ENCODE measurements at places on chromosomes 3 and 15. TPM values are rescaled to one million over a fixed set of nuclear protein-coding genes. Genes with fewer than 3 reads are reported as not detected.

The CGNL1 gene
- 17.7 TPM for total RNA-seq

The GOLGA6D gene
- total RNA-seq: 0.08 TPM

The MED12L gene
- total RNA-seq: 8.8 TPM

The QRICH1 gene
- total RNA-seq: 101 TPM

- H3K4me1 ChIP-seq: peaks cover 9% of the 10 kb centered on the region
- no peak overlapping the region for H3K4me3 ChIP-seq
- H3K36me3 ChIP-seq: no peaks in the 10 kb centered on the region
- no peaks in the 10 kb centered on the region for H3K27me3 ChIP-seq
These were observed 190.7 kb downstream of the MAGI1 start for GRCh38 chr3:65848024-65848423.

GRCh38 chr3:57752307-57752706 lies 3.8 kb upstream of the SLMAP start:
- H3K4me1 ChIP-seq: no peaks in the 10 kb centered on the region
- no peak for DNase-seq
- no peaks in the 10 kb centered on the region for H3K27me3 ChIP-seq

DNA sequence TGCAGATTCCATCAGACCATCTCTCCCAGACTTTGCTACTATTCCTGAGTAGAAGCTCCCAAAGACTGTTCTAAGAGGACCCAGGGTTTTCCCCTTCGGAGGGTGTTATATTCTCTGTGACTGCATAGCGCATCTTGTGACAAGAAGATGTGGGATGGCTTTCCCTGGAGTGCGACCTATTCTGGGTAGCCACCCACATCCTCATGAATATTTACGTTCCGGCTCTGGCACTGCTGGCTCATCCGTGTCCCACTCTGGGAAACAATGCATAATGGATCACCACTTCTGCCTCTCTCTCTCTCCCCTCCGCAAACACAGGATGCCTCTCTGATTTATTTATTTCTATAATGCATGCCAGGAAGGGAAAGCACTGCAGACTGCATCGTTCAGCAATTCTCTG lies 166.1 kb downstream of the PYDC2 start:
- no peak overlapping the region for H3K27ac ChIP-seq
- no peaks in the 10 kb centered on the region for H3K36me3 ChIP-seq
- no peak overlapping the region for H3K4me3 ChIP-seq

GRCh38 chr3:43171748-43172147 lies 65.9 kb upstream of the POMGNT2 start:
- no peaks in the 10 kb centered on the region for H3K36me3 ChIP-seq
- H3K4me3 ChIP-seq: no peak overlapping the region

GRCh38 chr3:194785315-194785714 lies 99.6 kb downstream of the FAM43A start:
- no peaks in the 10 kb centered on the region for H3K36me3 ChIP-seq
- no peak for DNase-seq
- no peak overlapping the region for H3K27ac ChIP-seq
- no peaks in the 10 kb centered on the region for H3K27me3 ChIP-seq

- H3K27ac ChIP-seq: no peak overlapping the region
- no peaks in the 10 kb centered on the region for H3K36me3 ChIP-seq
- no peak for DNase-seq
- H3K27me3 ChIP-seq: no peaks in the 10 kb centered on the region
- no peak overlapping the region for H3K4me3 ChIP-seq
These were observed 461.9 kb downstream of the AGBL1 start for GRCh38 chr15:86541540-86541939.
